Activated T-cell treated with anti-CD3 and anti-CD28 coated beads, Interleukin-2, amount 50 U/mL, for 72 hours (primary cell): ENCODE measurements at places on chromosomes 7 and 10. TPM values are rescaled to one million over a fixed set of nuclear protein-coding genes. Genes with fewer than 3 reads are reported as not detected.

DNA sequence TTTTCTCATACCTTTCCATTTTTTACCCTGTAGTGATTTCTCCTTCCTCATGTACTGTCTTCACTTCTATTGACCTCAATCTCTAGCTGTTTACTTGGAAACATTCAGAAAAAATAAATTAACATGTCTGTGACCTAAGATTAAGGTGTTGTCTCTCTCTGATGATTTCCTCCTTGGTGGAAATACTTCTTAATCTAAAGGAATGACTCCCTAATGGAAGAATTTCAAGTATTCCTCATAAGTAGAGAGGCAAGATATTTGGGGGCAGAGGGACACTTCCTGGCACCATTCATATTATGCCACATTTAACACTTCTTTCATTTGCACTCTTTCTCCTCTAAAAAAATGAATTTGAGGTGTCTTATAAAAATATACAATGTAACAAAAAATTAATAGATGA is 202.8 kb downstream of the NEBL start:
- DNase-seq: no peak

DNA sequence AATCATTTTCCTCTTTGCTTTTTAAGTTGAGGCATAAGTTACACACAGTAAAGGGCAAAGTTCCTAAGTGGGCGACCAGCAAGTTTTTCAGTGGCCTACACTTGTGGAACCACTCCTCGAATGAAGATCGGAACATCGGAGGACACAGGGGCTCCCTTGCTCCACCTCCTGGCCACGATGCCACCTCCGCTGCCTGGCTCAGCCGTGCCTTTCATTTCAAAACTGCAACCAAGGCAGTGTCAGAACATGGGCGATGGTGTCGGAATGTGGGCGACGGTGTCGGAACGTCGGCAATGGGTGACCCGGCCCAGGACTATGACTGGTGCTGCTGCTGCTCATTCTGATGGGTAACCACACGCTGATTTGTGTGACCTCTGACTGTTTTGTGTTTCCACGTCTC is 9.6 kb upstream of the VIPR2 start:
- DNase-seq: no peak

- no peak for DNase-seq
Observed at GRCh38 chr10:47082055-47082784, 171.0 kb downstream of the PTPN20 start.

DNA sequence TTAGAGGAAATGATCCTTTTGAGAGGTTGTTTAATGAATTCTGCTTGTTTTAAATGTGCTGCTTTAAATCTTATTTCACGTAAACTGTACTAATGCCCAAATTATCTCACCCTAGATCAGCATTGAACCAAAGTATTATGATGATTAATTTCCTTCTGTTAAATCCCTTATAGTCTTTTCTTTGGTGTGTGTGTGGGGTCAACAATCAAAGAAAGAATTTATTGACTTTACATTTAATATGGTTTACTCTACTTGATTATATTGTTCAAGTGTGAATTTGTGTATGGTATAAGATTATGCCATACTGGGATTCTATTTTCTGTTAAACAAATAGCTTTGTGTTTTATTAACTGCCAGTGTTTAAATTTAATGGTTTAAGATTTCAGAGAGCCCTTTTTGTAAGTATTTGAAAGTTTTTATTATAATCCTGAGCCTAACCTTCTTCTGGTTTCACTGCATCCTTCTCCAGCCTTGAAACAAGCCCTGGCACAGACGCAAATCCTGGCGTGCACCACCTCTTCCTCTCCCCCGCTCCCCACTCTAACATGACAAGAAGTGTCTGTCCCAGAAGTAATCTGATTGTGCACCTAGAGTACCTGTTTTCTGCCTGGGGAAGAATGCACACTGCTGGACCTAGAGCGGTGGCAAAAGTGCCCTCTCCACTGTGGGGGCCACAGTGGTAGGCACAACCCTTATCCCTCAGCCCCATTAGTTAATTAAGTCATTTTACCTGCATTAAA is 70.6 kb downstream of the KAT6B start:
- DNase-seq: no peak

The MYOF gene
- 32.3 TPM for total RNA-seq

- DNase-seq: no peak
Observed at GRCh38 chr10:77207828-77208185, 429.8 kb downstream of the KCNMA1 start.

- DNase-seq: no peak
Observed at GRCh38 chr7:108598914-108599580, 29.4 kb downstream of the DNAJB9 start.

DNA sequence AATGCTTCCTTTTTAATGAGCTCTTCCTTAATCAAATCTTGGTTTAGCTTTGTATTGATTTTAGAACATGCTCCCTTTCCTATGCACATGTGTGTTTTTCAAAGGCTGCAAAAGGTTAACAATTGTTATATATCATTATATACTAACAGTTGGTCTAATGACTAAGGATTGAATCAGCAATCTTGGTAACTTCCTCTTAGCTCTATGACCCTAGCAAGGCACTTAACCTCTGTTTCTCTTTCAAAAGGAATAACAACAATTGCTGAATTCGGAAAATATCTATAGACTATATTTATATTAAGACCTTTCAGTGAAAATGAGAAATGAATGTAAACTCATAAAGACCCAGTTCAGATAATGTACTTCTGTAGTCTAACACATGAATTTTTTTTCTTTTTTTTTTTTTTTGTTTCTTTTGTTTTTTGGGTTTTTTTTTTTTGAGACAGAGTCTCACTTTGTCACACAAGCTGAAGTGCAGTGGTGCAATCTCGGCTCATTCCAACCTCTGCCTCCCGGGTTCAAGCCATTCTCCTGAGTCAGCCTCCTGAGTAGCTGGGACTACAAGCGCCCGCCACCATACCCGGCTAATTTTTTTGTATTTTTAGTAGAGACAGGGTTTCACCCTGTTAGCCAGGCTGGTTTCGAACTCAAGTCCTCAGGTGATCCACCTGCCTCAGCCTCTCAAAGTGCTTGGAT is 48.8 kb downstream of the HOXA1 start:
- no peak for DNase-seq

The SFRP4 gene
- not detected for total RNA-seq

GRCh38 chr10:95254629-95255028 is 36.2 kb downstream of the PDLIM1 start:
- no peak for DNase-seq

The SPDYE2B gene
- total RNA-seq: not detected

DNA sequence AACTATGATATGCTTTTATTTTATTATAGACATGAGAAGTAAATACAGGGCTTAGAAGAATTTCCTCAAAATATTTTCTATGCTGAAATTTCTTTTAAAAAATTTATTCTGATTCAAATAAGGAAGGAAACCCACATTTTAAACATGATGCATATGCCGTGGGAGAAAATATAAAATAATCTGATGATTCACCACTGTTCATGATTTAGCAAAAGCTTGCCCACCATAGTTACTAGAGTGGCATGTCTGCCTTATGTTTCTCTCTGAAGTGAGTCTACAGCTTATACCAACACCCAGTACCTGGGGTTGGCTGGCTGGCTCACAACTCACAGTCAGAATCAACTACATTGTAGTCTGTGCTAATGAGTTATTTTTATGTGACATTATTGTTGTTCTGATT is 102.0 kb downstream of the GNAI1 start:
- DNase-seq: no peak

DNA sequence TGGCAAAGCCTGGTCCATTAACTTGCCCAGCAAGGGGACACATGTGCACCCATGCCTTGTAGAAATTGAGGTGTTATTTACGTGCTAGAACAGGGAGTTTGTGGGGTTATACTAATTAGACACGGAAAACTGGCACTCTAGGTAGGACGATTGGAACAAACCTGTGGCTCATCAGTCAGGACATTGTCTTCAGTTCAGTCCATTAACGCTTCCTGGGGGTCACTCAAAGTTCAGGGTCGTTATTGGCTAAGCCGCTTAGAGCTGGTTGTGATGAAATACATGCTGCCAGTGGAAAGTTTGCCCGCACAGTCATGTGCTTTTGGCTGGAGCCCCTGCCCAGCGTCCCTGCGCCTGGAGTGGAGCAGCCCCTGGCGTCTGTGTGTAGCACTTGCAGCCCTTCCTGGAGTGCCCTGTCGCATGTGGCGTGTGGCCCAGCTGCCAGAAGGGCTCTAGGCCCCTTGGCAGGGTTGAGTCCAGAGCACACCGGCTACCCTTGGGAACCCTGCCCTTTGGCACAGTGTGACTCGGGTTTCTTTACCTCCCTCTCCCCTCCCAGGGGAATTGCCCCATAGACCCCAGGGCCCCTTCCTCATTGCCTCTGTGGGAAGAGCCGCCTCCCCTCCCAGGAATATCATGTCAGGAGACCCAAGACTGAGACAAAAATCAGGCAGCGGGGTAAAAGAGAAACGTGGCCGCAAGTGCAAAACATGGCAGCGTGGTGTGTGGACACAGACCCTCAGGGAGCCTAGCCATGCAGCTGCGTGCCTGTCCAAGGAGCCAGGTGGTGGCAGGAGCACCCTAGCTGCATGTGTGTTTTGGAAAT is 9.8 kb downstream of the ZNF775 start:
- no peak for DNase-seq

The ZC3HAV1 gene
- 114 TPM for total RNA-seq

DNA sequence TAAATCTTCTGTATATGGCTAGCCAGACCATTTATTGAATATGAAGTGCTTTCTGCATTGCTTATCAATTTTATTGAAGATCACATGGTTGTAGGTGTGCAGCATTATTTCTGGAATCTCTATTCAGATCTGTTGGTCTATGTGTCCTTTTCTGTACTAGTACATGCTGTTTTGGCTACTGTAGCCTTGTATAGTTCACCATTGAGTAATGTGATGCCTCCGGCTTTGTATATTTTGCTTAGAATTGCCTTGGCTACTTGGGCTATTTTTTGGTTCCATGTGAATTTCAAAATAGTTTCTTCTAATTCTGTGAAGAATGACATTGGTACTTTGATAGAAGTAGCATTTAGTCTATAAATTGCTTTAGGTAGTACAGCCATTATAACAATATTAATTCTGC is 1187.2 kb downstream of the XPNPEP1 start:
- no peak for DNase-seq

The GIMAP6 gene
- 41.6 TPM for total RNA-seq

The ERVW-1 gene
- total RNA-seq: not detected

DNA sequence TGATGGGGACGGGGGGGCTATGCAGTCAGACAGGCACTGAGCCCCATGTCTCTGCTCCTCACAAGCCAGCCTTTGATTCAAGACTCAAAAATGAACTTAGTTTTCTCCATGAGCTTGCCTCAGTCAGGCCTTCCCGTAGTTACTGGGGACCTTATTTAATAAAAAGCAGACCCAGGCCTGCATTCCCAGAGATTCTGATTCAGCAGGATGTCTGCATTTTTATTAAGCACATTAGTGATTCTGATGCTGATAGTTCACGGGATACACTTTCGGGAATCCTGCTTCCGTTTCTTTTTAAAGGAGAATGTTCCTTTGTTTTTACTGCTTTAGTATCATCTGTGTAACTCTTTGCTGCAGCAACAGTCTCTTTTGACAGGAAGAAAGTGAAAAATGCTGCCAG is 28.3 kb upstream of the PLPP4 start:
- DNase-seq: no peak

DNA sequence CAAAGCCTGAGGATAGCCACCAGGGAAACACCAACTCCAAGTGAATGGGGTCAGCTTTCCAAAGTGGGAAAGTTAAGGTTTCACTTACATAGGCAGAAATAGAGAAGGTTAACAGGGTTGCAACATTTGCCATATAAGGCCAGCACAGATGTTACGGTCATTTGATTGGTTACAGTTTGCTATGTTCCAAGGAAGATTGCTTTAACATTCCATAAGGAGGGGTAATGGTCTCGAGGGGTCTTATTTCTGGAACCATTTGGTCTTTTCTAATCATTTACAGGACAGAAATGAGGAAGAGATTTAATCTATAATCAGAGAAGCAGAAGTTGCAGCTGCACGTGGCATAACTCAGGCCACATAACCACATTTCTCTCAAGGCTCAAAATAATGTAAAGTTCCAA is 679.4 kb upstream of the C7orf33 start:
- no peak for DNase-seq

The UBN2 gene
- total RNA-seq: 18.8 TPM

GRCh38 chr7:151081170-151082101 is 827 bp upstream of the FASTK start:
- DNase-seq: no peak

The EPHB6 gene
- total RNA-seq: 10.9 TPM

DNA sequence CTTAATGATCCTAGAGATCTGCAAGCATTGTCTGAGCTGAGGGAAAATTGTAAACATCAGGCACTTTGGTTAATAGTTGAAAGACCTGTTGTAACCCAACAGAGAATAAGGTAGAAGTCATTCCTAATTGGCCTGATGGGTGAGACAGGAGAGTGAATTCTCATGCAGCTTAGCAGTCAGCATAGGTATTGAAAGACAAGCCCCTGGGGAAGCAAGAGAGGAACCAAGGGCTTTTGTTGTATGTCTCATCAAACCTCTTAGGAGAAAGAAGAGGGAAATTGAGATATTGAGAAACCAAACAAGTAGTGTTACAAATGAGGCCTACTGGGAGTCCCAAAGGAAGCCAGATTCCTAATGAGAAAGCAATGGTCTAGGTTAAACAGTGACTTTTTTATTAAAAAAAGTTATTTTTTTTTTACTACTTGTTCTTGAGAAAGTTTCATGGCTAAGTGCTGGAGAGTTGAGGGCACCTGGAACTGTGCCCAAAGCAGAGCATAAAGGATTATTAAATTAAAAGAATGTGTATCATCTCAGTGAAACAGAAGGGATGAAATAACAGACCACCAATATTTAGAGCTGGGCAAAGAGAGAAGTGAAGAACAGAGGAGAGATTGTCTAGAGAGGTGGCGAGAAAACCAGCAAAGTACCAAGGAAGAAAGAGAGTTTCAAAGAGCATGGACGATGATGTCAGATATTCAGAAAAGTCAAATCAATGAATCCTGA is 168.9 kb downstream of the CDK14 start:
- no peak for DNase-seq

DNA sequence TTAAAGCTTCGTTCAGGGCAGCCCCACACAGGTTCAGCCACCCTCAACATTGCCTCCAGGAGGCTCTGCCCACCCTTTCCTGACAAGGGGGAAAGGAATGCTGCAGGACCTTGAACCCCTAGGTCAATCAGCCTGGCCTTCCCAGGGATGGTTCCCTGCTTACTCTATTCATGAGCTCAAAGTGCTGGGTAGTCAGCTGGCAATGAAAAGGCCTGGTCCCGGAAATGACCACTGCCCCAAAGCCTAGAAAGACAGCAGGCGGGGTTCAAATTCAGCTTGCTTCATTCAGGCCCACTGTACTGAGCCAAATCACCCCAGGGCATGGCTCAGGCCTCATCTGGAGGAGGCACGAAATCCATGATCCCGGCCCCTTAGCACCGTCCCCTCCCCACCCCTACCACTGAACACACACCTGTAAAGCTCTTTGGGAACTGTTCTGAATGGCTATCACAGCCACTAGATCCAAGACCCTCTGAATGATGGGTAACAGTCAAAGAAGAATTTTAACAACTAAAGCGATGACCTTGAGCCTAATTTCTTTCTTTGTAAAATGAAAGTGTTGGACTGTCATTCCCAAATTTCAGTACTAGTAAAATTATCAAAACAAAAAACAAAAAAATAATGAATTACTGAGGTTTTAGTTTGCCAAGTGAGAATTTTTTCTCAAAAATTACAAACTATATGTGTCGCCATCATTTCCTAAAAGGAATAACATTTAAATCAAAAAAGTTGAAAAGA is 1.0 kb downstream of the URGCP start:
- no peak for DNase-seq

The FBXO24 gene
- total RNA-seq: 3.6 TPM

The AMPH gene
- 0.53 TPM for total RNA-seq
